HEK293T (cell line): ENCODE measurements at places on chromosomes 2 and 18.

DNA sequence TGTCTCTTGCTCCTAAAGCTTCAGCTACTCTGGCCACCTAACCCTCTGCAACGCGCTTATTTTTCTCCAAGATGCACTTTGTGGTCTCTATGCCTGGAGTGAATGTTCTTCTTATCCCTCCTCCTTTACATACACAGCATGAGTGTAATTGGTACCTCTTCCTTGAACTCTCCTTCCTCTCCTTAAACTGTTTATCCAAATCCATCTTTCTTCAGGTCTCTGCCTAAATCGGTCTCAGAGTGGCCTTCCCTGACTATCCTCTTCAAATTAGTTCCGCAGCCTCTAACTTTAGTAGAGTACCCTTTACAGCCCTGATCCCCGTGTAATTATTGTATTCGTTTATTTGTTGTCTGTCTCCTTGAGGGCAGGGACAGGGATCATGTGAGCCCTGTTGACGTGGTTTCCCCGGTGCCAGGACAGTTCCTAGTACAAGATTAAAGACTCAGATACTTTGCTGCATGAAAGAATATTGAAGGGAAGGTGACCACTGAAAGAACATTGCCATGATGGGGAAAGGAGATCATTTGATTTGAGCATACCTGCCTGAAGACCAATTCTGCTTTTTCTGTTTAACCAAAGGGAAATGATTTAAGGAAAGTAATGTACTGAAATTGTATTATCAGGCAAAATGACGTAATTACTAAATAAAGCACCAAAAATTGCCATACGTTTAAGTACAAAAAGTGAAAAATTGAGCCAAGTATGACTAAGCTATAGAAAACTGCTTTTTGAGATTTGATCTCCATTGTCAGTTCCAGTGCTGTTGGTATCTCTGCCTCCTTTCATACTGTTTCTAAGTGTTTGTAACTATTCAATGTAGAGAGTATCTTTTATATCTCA, 1.2 kb downstream of the CNOT9 start:
- DNase-seq = no peak

- DNase-seq = no peak
Measured at GRCh38 chr2:44804406-44805265, 136.9 kb upstream of the SIX3 start.

DNA sequence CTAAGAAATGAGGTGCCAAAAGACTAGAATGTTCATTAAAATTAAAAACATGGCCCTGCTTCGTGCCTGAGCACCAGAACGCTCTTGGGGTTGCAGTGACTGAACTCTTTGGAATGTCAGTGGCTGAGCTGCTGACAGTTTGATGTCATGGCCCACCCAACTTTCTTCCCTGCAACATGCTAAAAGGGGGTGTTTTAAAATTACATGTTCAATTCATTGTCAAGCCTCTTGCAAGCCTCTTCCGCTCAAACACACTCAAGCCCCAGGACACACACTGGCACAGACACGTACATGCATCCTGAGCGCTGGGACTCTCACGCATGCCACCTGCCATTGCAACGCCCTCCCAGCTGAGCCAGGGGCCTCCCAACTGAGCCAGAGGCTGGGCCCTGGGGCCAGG, 12.6 kb downstream of the RUFY4 start:
- DNase-seq = no peak

GRCh38 chr2:111688482-111688881, 195.5 kb downstream of the ANAPC1 start:
- no peak for DNase-seq

DNA sequence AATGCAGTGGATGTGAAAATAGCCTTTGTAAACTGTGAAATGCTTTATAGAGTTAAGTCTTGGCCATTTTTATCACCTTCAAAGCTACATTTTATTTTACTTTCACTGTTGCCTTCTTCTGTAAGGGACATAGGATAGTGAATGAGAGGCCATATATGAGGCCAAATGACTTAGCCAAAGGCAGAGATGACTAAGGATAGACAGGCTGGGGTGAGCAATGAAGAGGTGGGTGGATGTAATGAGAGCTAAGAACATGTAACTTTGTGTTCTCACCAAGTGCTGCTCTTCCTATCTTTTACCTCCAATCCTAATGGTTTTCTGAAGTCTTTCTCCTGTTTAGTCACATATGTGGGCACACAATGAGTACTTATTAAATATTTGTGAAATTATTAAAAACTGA, 101.9 kb downstream of the MBD5 start:
- no peak for DNase-seq

DNA sequence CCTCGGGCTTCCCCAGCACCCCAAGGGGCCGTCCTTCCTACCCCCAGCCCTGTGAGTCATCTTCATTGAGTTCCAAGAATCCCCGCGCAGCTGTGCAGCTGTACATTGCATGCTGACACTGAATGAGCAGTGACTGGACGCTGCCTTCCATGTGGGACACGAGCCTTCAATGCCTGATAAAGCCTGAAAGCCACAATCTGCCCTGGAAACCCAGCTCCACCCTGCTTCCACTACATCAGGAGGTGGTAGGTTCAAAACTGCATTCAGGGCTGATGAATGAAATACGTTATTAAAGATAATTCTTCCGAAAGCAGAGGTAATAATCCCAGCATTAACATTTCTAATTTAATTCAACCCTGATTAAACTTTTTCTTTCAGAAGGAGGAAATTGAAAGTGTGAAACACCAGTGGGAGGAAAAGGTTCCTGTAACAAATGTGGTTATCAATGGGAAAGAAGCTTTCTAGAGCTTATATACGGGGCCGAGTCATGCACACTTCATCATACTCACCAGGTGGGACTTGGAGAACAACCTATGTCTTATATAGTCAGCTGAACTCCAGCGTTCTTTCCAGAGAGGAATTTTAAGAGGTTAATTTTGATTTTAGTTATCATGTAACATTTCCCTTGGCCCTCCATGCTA, 360.1 kb downstream of the LPIN1 start:
- no peak for DNase-seq

DNA sequence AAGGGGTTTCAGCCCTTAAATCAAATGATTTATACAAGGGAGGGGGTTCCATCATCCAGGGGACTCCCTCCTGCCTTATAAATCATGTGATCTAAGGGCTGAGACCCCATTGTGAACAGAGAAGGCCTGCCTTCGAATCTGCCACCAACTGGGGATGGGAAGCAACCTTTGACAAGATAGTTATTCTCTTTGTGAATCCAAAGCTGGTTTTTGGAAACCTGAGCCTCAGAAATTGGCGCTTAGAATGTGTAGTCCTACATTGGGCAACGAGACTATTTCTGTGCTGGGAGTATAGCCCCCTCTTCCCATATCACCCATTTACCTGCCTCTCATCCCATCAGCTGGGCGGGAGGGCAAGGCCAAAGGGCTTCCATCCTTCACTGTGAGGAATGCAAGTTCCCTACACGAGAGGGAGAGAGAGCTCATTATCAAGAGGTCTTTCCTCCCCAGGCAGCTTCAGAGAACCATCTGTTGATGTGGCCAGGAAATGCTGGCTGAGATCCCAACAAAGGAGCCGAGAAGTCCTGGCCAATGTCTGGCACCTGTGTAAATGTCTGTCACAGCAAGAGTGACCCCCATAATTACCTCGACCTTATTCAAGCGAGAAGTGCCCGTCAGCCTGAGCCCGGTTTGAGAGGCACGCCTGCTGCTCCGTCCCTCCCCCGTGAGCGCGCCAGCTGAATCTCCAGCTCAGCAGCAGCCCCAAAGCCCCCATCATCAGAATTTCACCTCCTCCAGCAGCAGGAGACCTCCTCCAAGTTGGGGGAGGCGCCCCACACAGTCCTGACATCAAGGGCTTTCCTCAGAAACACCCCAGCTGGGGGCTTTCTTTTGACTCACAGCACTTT, 48.4 kb upstream of the APCDD1 start:
- no peak for DNase-seq

DNA sequence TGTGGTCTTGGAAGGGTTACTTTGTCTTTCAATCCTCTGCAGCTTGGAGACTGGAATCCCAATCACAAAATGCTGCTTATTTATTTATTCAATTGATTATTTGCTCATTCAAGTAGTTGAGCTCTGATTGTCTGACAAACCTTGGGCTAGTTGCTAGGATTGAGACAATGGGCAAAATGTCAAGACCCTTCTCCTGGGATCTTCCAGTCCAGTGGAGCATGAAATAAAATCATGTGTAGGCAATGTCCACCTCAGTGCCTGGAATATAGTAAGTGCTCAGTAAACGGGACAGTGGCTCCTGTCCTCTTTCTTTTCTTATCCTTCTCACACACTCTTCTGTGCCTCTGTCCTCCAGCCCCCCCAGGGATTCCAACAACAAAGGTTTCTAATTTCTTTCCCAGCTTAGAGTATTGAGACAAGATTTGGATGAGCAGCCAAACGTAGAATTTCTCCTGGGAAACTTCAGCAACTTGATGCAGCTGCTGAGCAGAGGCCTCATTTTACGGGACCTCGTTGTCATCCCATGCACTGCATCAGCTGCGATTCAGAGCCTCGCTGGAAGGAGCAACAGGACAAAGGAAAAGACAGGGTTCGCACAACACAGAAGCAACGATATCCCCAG, 545.0 kb downstream of the SOX11 start:
- no peak for DNase-seq

- no peak for DNase-seq
Measured at GRCh38 chr2:88932686-88933085, 241.2 kb downstream of the RPIA start.

DNA sequence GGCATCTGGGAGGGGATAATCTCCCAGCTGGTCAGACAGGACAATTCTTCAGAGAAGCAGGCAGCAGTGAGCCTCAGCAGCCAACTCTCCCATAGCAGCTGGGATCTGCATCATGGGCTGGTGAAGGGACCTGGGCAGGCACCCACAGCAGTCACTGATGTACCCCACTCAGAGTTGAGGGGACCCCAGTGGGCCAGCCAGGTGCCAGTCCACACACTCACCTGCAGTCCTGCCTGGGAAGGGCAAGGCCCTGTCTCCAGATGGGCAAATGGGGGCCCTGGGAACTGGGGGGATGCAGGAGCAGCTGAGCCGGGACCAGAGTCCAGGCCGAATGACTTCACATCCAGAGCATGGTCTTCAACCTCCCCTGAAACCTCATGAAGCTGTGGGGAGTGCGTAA, 170.4 kb downstream of the ZFP36L2 start:
- no peak for DNase-seq

DNA sequence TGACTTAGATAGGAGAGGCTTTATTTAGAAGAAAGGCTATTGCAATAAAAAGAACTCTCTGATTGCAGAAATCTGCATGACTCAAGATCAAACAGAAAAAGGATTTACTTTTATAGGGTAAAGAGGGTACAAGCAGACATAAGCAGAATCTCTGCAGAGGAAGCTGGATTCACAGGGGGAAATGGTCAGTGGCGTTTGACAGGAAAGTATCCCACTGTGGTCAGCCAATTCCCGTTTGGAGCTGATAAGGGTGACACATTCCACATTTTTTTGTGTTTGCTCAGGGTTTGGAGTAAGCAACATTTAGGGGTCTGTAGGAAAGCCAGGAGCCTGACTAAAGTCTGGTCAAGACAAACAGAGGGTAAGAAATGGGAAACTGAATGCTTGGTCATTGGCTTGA, 23.9 kb upstream of the SCYGR5 start:
- DNase-seq = no peak

DNA sequence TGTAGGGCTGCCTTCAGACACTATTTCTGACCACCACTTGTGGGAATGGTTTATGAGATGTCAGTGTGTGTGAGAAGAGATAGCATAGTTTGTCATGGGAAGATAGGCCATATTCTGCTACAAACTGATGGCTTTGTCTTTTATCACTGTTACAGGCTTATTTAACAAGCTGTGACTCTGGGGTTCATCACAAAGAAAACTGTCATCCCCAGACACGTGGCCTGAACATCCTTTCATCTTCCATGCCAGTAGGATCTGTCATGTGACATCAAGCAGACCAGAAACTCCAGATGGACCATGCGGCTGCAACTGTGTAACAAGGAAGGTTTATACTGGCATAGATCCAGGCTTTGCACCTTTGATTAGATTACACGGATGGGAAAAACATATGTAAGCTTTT, 128.6 kb upstream of the KCNH7 start:
- no peak for DNase-seq

DNA sequence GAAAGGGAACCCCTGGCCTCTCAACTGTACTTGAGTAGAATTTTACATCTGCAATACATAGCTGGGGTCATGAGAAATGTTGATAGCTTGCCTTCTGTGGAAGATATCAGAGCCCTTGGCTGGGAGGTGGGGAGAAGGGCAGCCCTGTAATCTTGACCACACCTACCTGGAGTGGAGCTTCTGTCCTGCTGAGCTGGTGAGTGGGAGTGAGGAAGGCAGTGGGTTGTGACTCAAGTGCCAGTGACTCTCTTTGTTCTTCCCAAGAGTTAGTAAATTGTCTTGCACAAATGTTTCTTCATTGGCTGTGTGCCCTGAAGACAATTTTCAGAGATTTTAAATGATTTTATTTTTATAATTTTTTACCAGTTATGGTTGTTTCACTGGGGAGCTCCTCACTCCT, 277.3 kb downstream of the MBD5 start:
- DNase-seq = no peak

- peak; percentile 4 for DNase-seq
Measured at GRCh38 chr18:9177031-9177430, 40.5 kb downstream of the ANKRD12 start.

GRCh38 chr2:239629926-239630617, 229.3 kb upstream of the HDAC4 start:
- DNase-seq = no peak

DNA sequence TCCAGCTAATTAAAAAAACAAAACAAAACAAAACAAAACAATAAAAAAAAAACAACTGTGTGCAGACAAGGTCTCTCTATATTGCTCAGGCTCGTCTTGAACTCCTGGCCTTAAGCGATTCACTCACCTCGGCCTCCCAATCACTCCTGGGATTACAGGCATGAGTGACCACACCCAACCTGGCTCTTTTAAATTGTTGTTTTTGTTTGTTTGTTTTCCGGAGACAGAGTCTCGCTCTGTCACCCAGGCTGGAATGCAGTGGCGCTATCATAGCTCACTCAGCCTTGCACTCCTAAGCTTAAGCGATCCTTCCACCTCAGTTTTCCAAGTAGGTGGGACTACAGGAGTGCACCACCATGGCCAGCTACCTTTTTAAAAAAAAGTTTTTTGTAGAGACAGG, 201.6 kb downstream of the EN1 start:
- no peak for DNase-seq

DNA sequence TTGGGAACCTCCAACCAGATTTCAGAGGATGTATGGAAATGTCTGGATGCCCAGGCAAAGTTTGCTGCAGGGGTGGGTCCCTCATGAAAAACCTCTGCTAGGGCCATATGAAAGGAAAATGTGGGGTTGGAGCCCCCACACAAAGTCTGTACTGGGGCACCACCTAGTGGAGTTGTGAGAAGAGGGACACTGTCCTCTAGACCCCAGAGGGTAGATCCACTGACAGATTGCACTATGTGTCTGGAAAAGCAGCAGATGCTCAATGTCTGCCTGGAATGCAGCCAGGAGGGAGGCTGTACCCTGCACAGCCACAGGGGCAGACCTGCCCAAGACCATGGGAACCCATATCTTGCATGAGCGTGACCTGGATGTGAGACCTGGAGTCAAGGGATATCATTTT, 573.7 kb upstream of the NXPH2 start:
- DNase-seq = no peak

DNA sequence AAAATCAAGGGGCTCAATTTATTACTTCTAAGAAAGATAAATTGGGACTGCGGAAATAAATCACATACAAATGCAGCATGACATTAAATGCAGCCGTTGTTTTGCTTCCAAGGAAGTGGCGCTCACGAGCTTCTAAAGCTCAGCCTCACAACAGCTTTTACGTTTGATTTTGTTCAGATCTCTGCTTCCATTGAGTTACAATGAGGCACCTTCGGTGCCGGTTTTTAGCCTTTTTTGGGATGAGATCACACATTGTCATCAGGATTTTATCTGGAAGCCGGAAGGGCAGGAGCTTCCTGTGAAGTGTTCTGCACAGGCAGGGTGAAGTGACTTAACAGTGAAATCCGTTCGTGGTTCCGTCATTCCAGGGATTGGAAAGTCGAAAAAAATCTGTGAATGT, 209.8 kb downstream of the DCDC2C start:
- DNase-seq = no peak
